ENCODE measurements at places on chromosomes 2 and 18.

DNA sequence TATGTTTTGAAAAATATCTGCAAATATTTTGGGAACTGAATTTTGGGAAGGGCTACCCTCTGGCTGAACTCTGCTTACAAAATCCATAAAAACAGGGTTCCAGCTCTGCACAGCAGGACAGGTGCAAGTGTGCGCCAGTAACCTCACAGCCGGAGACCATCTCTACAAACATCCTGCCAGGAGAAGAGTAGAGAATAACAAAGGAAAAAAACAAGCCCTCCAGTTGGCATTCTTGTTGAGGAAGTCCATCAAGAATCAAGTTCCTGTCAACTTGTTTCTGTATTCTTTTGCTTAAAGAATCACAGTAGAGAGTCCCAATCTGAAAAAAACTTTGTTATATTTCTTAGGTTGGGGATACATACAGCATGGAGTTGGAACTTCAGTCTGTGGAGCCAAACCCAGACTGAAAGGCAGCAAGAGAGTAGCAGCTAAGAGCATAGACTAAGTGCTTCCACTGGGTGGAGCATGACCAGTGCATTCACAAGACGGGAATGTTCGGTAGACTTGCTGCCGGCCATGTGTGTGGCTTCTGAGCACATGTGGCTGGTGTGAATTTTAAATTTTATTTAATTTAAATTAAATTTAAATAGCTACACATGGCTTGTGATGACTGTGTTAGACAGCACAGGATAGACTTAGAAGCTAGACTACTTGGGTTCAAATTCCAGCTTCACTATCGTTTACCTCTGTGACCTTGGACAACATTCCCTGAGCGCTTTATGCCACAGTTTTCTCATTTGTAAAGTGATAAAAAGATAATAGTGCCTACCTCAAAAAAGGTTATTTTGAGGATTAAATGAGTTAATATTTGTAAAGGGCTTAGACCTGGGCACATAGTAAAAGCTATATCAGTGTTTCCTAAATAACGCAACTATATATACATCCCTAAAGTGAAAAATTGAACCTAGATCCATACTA lies 41.9 kb downstream of the SPTBN1 start:
- DNase-seq, result no peak

GRCh38 chr18:56258178-56258577 lies 380.2 kb downstream of the TXNL1 start:
- no peak for DNase-seq

- DNase-seq, result no peak
Observed at GRCh38 chr2:96916646-96917543, 47.0 kb upstream of the SEMA4C start.

- DNase-seq, result no peak
Observed at GRCh38 chr2:36951027-36951518, 15.3 kb downstream of the STRN start.

DNA sequence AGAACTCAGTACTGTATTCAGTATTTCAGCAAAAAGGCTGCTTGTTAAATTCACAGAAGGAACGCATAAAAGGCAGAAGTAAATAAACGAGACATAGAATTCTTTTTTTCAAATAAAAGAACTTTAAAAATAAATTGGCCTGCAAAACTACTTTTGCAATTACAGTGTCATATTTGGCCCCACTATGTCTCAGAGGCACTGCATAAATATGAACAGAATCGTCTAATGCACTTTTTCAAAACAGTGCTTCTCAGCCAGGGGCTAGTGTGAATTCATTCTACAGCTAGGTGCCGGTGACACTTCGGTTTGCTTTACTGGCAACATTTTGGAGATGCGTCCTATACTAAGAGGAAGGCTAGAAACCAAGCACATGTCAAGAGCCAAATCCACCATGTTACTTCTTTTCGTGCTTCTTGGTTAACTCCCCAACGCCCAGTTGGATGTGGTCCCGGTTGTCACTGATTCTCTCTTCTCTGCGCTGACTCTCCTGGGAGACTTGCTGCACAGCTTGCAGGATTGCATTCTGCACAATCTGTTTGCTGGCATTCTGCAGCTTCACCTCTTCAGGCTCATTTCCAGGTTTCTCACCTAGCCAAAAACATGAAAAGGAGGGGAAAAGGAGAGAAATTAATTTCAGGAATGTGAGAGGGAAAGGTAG lies 51.8 kb downstream of the AKAIN1 start:
- DNase-seq, result no peak

- no peak for DNase-seq
Observed at GRCh38 chr2:109648041-109648527, 33.9 kb downstream of the SOWAHC start.

DNA sequence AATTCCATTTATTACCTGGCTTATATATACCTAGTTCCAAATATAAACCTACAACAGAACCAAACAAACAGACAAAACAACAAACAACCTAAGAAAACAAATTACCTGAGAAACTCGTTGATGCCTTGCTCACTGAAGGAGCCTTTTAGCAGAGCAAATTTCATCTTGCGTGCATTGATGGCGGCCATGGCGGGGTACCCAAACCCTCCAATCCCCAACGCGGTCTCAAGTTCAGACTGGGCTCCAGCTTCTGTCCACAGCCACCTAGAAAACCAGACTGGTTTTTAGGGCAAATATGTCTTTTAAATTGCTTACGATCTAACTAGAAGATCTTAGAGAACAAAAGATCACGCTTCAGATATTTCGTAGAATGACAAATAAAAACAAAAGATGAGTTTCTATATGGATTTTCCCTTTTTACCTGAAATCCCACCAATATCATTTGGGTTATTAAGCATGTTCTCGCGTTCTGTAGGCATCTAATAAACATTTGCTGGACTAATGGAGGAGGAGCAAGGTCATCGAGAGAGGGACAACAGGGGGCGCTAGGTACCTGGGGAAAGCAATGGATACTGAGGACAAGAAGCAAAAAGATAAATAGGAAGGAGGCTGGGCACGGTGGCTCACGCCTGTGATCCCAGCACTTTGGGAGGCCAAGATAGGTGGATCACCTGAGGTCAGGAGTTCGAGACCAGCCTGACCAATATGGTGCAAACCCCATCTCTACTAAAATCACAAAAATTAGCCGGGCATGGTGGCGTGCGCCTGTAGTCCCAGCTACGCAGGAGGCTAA lies 25.2 kb downstream of the PDIA6 start:
- no peak for DNase-seq

- no peak for DNase-seq
Observed at GRCh38 chr2:203252818-203253217, 14.0 kb downstream of the CYP20A1 start.

DNA sequence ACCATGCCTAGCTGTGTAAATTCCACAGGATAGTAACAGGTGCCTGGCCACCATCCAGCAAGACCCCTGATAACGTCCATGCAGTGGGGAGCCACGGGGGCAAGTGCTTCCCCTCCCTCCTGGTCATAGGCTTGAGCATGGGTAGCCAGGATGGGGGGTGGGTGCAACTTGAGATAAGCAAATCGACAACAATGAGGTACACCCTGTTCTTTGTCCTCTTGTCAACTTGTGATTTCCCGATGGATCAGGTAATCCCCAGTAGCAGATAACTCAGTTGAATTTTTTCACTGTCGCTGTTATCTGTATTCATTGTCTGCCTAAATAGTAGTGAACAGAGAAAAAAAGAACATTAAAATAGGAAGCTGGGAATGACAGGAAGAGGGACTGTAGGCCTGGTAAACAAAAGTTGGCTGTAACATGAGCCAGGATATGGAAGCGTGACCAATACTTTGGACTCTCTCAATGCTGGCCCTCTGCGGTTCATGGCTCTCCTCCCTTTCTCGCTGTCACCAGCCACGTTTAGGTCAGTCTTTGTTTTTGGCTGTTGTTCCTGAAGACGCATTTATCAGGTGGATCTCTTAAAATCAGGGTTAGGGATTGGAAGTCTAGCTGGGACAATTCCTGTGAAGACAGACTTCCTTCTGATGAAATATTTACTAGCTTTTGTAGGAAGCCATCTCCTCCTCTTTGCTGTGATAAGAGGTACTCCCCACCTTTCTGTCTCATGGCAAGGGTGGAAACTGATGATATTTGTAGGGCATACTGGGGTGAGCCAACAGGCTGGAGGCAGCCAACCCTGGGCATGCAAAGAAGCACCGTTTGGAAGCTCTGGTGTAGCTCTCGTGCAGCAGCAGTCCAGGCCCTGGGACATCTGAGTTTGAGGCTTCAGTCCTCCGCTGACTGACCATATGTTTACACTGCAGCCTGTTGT lies 42.4 kb downstream of the TCF7L1 start:
- DNase-seq, result no peak

GRCh38 chr2:131094463-131095281 lies 1.4 kb upstream of the FAM168B start:
- no peak for DNase-seq

- DNase-seq, result no peak
Observed at GRCh38 chr18:54393648-54394294, 36.1 kb downstream of the C18orf54 start.

DNA sequence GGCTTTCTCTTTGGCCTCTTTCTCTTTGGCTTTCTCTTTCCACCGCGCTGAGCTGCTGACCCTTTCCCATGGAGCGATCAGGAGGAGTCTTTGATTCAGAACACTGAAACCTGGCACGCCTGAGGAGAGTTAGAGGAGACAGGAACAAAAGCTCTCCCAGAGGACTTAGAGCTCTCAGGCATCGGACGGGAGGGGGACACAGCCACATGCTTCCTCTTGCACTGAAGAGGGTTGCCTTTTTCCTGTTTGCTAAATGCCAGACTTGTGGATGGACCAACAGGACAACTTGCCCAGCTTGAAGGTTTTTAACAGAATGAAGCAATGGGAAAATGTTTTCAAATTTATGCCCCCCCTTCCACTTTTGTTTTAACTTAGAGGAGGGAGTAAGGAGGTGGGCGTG lies 3.6 kb upstream of the PTPN18 start:
- DNase-seq, result no peak

DNA sequence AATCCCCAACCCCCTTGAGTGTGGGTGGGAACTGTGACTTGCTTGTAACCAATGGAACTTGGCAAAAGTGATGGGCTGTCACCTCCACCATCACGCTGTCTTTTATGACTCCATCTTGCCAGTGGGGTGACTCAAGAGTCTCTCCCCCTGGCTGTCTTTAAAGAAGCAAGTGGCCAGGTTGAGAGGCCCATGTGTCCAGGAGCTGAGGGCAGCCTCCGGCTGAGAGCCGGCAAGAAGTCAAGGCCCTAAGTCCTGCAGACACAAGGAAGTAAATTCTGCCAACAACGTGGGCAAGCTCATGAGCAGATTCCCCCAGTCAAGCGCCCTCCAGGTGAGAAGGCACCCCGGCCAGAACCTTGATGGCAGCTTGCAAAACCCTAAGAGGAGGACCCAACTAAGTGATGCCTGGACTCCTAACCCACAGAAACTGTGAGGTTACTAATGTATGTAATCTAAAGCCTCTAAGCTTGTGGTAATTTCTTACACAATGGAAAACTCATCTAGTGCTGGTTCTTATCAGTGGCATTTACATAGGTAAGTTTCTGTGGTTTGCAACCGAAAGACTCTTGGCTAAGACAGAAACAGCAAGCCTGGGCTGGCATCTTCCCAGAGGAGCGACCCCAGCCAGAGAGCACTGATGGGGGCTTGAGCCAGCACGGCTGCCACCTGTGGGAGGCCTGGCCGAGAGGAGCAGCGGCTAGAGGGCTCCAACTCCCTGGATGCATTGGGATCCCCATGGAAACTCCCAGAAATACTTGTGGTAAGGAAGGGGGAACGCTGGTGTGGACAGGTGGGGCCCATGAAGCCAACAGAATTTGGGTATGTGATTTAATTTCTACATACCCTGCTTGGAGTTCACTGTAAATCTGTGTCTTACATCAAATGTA lies 49.3 kb downstream of the CIB4 start:
- no peak for DNase-seq

DNA sequence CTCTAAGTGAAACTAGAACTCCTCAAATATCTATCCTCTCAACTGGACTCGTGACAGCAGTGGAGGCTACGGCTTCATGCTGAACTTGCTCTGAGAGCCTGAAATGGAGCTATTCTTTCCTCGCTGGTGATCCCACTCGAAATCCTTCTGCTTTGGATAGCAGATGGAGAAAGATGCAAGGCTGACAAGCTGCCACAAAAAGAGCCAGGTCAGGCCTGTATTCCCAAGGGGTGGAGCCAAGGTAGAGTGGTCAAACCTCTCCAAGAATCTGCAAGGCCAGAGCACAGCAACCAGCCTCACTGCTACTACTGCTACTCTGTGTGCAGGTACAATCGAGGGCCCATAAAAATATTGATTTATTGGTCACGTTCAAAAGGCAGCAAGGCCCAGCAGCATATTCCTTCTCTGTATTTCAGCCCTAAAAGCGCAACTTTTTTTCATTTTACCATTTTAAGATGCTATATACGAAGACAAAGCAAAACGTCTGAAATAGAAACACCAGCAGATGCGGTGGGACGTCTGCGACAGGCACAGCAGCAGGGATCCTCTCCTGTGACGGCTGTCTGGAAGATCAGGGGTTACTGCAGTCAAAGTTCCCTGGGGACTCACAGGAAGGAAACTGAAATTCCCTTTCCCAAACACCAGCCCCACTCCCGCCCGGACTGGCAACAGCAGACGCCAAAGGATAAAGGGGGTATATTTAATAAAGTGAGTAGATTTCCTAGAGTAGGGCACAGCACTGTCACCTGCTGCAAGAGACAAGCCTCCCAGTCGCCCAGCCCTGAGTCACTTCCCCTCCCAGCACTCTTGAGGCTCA lies 2.4 kb downstream of the SPRED2 start:
- DNase-seq, result no peak

All from central memory CD4-positive, alpha-beta T cell (primary cell).